ENCODE measurements at places on chromosomes 13 and 19.

- DNase-seq: no peak
These were observed 3.4 kb downstream of the EVI5L start for GRCh38 chr19:7833225-7834099.

DNA sequence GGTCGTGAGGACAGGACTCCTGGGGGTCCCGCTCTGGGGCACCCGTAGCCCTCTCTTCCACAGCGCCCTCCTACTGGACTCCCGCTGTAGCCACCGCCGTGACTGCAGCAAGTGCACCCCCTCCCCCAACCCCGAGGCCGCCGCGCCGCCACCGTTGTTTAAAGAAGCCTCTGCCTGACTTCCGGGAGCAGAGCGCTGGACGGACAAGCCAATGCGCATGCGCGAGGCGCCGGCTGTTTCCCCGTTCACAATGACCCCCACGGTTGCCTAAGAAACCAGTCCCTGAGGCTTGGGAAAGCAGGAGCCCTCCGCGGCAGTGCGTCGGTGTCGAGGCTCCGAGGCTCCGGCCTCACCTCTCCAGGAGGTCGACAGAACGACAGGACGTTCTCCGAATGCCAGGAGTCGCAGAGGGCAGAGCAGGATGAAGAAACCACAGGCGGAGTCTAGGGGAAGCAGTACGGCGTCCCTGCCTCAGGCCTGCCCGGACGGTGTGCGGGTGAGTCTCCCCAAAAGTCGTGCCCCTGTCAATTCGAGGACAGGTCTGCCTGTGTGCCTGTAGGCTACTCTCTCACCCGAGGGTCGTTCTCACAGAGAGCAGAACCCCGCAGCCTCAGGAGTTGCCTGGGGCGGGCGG is 70.5 kb upstream of the ZNF420 start:
- DNase-seq: peak; percentile 6

- no peak for DNase-seq
These were observed 52.2 kb downstream of the PEPD start for GRCh38 chr19:33469171-33470039.

GRCh38 chr19:46456930-46457329 is 14.4 kb downstream of the PNMA8A start:
- DNase-seq: no peak

GRCh38 chr13:32428581-32429432 is 877 bp upstream of the N4BP2L1 start:
- no peak for DNase-seq
